Skeletal muscle cell (primary cell): ENCODE measurements at places on chromosomes 3 and 15.

DNA sequence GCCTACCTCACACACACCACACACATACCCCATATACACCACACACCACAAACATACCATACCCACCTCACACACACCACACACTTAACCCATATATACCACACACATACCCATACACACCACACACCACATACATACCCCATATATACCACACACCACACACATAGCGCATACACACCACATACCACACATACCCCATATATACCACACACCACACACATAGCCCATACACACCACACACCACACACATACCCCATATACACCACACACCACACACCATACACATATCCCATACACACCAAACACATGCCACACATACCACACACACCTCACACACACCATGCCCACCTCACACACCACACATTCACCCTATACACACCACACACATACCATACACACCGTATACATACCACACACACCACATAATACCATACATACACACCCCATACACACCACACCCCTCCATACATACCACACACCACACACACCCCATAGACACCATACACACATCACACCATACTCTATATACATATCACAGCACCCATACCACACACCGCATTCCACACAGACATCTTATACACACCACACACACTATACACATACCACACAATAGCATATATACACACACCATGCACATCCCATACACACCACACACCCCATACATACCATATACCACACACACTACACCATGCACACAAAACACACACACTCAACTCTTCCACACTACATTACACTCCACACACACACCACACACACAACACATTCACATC, 29.5 kb downstream of the APBA2 start:
- DNase-seq: no peak

GRCh38 chr3:74003734-74004133, 379.0 kb upstream of the PDZRN3 start:
- DNase-seq: no peak

- no peak for DNase-seq
These were observed 60.5 kb downstream of the KLF13 start for GRCh38 chr15:31387092-31387478.

DNA sequence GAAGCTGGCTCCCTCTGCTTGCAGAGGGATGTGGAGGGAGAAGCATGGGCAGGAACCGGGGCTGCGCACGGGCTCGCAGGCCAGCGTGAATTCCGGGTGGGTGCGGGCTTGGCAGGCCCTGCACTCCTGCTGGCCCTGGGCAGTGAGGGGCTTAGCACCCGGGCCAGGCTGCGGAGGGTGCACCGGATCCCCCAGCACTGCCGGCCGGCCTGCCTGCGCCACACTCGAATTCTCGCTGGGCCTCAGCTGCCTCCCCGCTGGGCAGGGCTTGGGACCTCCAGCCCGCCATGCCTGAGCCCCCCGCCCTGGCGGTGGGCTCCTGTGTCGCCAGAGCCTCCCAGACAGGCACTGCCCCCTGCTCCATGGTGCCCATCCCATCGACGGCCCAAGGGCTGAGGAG, 47.6 kb upstream of the SPATA12 start:
- DNase-seq: no peak

- DNase-seq: no peak
These were observed 4.3 kb downstream of the TMPRSS7 start for GRCh38 chr3:112038863-112039262.

DNA sequence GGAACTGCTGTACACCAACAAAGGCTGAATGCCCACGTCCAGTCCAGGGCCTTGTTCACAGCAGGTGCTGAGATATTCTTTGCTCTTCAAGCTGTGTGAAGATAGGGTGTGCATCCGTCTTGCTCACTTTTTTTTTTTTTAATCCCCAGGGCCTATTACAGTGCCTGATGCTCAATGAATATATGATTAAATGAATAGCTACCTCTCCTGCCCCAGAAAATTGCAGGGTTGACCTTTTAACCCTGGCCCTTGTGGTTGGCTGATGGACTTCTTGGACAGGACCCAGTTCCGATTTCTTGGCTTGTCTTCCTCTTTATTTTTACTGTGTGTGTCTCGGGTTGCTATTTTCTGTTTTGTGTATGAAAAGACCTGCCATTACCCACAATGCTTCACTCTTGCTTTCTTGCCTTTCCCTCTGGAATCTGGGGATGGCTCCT, 2.9 kb upstream of the FYTTD1 start:
- DNase-seq: no peak

GRCh38 chr3:188490416-188490815, 336.5 kb downstream of the LPP start:
- DNase-seq: no peak

DNA sequence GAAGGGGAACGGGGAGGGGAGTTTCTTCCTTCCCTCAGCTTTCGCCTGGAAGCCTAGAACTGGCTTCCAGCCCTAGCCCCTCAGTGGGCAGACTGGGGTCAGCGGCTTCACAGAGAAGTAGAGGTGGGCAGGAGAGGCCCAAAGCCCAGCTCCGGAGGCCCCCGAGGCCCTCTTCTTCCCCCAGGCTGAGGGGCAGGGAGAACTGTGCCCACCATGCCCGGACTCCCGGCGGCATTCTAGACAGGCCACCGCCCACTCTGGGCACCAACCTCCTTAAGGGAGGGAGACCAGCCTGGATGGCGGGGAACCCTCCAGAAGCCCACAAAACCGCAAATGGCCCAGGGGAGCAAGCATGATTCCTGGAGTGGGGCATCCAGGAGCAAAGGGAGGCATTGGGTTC, 17.9 kb downstream of the HAPLN3 start:
- no peak for DNase-seq

- no peak for DNase-seq
These were observed 22.5 kb downstream of the CCDC33 start for GRCh38 chr15:74258456-74259291.

GRCh38 chr3:183151086-183151485, 11.4 kb downstream of the LAMP3 start:
- no peak for DNase-seq

DNA sequence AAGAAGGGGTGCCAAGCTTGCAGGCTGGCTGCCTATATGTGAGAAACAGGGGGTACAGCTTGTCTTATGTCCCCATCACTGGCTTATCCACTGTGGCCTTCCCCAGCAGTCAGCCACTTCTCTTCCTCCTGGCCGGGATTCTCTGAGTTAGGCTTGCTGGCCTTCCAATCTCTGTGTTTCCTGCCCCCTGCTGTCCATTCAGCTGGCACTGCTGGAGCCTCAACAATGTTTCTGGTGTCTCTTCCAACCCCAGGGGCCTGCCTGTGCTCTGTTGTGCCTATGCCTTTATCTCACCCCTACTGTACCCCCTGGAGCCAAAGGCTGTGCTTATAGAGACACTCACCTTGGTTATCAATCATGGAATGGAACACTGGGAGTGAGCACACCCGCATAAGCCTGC, 36.5 kb downstream of the ANAPC13 start:
- no peak for DNase-seq

DNA sequence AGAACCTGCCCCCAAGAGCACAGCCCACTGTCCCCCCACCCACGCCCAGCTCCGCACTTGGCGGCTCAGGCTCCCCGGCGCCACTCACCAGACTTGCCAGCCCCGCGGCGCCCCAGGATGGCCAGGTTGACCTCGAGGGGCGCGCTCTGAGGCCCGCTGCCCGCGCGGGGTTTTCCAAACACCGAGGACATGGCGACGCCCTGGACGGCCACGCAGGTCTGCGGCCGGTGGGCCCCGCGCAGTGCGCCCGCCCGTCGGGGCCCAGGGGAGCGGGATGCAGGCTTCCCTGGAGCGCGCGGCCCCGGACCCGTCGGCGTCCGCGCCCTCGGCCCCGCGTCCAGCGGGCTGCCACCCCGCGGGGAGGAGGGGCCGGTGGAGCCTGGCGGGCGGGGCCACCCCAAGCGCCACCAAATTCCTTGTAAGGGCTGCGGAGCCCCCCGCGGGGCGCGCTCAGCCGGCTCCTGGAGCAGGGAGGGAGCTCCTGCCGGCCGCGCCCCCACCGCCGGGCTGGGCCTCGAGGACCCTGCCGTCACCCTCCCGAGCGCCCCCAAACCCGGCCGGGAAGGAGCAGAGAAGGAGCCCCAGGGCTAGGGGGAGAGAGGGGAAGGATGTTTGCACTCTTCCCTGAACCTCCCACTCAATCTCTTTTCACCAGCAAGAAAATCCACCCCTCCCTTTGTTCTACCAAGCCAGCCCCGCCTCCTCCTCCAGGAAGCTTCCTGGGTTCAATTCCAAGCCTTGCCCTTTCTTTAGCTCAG, at the start of gene RASL12:
RASL12 (minus strand) TSS at position 347 of the 758 bp plus-strand sequence; CDS start at position 191, 156 bp downstream.
- no peak for DNase-seq

GRCh38 chr3:143040261-143040879, 39.0 kb downstream of the U2SURP start:
- no peak for DNase-seq

DNA sequence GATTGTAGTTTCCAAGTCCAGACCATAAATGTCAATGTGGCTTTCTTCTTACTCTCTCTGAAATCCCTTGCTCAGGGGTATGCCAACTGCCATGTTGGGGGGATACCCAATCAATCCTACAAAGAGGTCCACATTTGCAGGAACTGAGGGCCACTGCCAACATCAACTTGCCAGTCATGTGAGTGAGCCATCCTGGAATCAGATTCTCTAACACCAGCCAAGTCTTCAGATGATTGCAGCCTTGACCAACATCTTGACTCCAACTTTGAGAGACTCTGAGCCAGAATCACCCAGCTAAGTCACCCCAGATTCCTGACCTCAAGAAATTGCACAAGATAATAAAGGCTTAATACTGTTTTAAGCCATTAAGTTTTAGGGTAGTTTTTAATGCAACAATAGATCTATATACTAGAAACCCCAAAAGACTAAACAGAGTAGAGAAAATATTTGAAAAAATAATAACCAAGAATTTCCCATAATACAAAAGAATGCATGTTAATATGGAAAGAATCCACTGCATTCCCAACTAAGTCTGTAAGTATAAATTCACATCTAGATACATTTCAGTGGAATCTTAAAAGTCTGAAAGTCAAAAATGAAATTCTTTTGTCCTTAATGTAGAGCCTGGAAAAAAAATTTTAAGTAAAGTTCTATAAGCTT, 22.4 kb downstream of the ISG20 start:
- no peak for DNase-seq

GRCh38 chr3:167861649-167862048, 126.1 kb downstream of the SERPINI1 start:
- DNase-seq: no peak

GRCh38 chr15:82398785-82399184, 30.8 kb upstream of the GOLGA6L9 start:
- no peak for DNase-seq

DNA sequence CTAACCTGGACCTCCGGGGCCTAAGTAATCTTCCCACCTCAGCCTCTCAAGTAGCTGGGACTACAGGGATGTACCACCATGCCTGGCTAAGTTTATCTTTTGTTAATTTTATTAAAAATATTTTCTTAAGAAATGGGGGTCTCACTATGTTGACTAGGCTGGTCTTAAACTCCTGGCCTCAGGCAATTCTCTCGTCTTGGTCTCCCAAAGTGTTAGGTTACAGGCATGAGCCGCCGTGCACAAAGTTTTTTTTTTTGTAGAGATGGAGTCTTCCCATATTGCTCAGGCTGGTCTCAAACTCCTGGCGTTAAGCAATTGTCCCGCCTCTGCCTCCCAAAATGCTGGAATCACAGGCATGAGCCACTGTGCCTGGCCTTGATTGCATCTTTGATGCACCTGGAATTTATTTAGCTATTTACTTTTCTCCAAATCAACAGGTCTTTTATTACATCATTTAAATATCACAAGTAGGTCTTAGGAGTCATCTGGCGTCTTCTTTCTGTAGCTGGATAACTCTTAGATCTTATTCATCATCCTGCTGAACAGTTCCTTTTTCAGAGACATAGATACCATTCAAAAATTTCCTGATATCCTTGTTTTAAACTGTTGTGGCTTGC, 7.8 kb upstream of the MAP2K1 start:
- DNase-seq: no peak

GRCh38 chr3:101851072-101851770, 1.9 kb downstream of the NFKBIZ start:
- no peak for DNase-seq

DNA sequence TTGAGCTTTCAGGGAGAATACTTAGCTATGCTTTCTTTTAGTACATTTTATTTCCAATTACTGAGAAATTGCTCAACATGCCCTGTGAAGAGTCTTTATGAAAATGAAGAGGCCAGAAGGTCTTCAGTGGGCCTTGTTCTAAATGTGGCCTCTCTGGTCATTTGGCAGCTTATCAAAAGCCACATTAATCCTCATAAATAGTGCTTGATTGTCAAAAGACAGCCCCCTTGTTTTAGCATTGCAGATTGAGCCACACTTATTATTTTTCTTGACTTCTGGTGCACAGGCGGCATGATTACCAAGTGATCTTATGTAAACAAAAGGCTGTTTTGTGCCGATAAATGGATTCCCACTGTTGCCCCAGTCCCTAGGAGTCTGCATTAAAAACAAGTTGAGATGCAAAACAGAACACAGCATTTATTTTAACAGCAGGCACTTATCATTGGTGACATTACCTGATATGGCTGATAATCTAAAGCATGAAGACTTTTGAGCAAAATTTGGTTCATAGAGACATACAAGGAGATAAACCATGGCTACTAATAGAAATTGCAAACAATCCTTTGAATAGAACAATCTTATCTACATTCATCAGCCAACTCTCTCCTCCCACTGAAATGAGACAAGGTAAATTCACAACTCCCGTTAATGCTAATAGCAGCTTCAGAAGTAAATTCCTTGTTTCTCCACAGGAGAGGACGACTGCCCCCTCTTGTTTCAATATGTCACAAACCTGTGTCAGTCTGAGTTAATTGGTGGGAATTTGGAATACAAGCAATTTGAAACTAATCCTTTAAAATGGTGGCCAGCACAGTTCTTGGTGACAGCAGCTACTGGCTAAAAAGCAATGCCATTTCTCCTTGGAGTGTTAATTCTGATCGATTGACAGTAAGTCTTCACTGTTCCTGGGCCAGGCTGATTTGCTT, 194.3 kb downstream of the NSUN3 start:
- DNase-seq: no peak

- DNase-seq: peak; percentile 47
These were observed 31.6 kb downstream of the ZDHHC19 start for GRCh38 chr3:196179380-196180308.

DNA sequence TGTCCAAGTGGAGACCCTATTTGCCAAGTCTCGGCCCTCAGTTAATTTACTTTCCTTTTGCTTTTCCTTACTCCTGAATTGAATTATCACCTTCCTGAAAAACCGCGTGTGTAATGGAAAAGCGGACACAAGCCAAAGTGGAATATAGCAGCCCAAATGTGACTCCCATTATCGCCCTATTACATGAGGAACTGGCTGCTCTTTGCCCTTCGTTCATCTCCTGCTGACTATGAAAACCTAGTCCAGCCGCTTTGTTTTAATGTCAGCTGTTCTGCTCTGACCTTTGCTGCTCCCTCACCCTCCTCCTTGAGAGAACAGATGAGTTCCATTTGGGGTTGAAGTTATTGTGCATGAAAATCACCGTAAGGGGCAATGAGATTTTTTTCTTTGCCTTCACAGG, 632.7 kb upstream of the SUCLG2 start:
- DNase-seq: no peak
